ENCODE measurements at places on chromosomes 3 and 15.

GRCh38 chr15:71476823-71477222 is 333.5 kb upstream of the NR2E3 start:
- no peak for DNase-seq

- peak; percentile 28 for DNase-seq
Measured at GRCh38 chr15:52109559-52110451, 2.8 kb downstream of the BCL2L10 start.

GRCh38 chr15:25937796-25938195 is 74.7 kb upstream of the ATP10A start:
- no peak for DNase-seq

DNA sequence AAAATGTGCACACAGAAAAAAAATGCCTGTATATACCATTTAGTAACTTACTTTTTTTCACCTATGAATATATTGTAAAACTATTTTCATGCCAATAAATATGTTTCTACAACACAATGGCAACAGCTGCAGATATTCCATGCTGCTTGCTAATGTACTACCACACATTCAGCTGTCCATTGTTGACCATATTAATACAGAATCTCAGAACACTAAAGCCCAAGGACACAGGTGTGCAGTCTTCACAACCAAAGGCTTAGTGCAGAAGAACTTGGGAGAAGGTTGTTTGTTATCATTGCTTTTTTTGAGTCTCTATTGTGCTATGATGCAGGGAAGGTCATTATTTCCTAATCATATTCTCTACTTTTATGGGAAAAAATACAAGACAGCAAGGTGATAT is 79.6 kb downstream of the DIPK2A start:
- DNase-seq, result no peak

DNA sequence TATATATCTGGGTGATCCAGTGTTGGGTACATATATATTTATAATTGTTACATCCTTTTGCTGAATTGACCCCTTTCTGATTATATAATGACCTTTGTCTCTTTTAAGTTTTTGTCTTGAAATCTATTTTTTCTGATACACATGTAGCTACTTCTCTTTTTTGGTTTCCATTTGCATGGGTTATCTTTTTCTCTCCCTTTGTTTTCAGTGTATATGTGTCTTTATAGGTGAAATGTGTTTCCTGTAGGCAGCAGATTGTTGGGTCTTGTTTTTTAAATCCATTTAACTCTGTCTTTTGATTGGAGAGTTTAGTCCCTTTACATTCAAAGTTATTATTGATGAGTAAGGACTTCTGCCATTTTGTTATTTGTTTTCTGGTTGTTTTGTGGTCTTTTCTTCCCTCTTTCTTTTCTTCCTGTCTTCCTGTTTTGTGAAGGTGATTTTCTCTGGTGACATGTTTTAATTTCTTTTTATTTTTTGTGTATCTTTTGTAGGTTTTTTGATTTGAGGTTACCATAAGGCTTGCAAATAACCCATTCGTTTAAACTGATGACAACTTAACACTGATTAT is 56.8 kb downstream of the STARD9 start:
- no peak for DNase-seq

- no peak for DNase-seq
Measured at GRCh38 chr3:53748512-53749271, 97.5 kb downstream of the CHDH start.

- DNase-seq, result no peak
Measured at GRCh38 chr3:34793057-34793456, 846.3 kb upstream of the ARPP21 start.

GRCh38 chr3:117145677-117146076 is 436.1 kb downstream of the TUSC7 start:
- no peak for DNase-seq

- no peak for DNase-seq
Measured at GRCh38 chr3:37640636-37641375, 220.9 kb upstream of the CTDSPL start.

- DNase-seq, result no peak
Measured at GRCh38 chr3:104279617-104280016, 1087.1 kb upstream of the ALCAM start.

GRCh38 chr15:62857411-62857853 is 185.1 kb upstream of the TPM1 start:
- peak; percentile 68 for DNase-seq

- no peak for DNase-seq
Measured at GRCh38 chr3:68919000-68919399, 13.3 kb downstream of the TAFA4 start.

DNA sequence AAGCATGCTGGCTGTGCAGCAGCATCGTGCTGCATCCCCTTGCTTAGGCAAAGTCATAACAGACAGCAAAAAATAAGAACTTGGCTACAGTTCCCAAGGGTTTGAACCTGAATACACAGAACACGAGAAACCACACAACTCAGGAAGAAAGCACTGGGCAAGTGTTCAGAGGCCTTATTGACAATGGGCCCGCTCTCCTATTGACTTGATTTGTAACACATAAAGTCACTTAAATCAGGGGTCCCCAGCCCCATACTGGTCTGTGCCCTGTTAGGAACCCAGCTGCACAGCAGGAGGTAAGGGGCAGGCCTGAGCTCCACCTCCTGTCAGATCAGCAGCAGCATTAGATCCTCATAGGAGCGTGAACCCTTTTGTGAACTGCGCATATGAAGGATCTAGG is 145.1 kb downstream of the LSAMP start:
- no peak for DNase-seq

DNA sequence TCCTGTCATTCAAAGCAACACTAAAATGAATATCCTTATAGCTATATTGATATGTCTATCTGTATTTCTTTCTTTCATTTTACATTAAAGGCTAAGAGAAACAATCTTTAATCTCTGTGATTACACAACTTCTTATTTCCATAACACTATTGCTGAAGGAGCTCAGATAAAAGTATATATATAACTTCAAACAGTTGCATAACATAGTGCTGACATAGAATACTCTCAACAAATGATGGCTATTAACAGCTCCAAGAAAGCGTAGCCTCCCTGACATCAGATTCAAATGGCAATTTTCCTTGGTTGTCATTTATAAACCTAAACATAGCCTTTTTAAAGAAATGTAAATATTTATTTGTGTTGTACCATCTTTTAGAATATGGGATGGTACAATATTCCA is 116.6 kb upstream of the PTPRG start:
- no peak for DNase-seq

DNA sequence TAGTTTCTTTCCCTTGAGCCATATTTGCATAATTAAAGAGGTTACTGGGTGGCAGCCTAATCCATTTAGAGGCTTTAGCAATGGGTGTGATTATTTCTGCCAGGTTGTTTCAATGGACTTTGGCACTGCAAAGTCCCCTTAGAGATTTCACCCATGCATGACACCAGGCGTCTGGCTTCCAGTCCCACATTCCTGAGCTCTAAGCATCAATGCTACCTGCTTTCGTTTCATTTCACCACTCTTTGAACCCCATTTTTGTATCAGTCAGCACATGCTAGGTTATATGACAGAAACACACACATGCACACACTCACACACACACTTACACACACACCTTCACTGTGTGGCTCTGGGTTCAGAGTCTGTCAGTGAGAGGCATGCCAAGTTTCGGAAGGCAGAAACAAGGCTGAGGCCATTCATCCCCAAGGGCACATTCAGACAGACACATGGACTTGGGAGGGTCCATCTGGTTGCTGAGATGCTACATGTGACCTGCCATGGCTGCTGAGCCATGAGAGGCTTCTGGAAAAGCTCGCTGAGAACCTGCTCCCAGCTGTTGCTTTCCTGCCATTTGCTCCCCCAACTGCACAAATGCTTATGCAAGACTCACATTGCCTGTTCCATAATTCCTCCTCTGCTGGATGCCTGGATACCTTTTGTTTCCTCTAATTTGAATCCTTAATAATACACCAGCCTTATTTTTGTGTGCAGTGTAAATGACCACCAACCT is 354.1 kb downstream of the GABRG3 start:
- no peak for DNase-seq

DNA sequence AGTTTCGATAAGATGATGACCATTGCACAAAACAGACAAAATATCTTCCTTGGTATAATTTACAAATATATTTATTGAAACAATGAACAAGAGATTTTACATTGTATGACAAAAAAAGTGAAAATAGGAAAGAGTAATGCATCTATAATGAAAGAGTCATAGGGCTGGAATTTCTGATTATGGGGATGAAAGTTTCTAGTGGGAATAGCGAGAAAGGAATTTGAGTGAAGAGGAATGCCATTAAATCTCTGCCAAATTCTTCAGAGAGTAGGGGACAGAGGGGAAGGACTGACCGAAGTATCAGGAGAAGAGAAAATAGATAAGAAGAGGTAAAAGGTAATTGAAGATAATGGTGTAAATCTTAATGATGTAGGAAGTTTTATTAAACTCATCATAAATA is 125.4 kb downstream of the VGLL3 start:
- DNase-seq, result no peak

DNA sequence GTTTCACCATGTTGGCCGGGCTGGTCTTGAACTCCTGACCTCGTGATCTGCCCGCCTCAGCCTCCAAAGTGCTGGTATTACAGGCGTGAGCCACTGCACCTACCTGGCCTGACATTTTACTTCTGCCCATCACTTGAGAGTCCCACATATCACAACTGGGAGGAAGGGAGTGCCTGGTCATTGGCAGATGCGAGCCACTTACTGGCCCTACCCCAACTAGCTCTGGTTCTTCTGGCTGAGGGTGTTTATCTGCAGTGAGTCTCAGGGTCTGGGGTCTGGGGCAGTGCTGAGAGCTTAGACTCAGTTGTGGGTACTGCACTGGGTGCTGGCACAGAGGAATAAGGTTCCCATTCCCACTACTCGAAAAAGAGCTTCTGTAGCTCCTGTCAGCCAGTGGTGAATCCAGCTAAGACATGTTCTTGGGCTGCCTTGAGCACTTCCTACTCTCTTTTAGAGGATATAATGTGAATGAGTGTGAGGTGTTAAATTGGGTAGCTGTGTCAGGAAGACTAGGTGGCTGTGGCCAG is 30.2 kb downstream of the DAG1 start:
- DNase-seq, result no peak

GRCh38 chr15:98647026-98647773 is 1.1 kb upstream of the IGF1R start:
- peak; percentile 65 for DNase-seq

- DNase-seq, result no peak
Measured at GRCh38 chr3:114880078-114880477, 267.0 kb downstream of the ZBTB20 start.

GRCh38 chr15:92831655-92832328 is 68.3 kb upstream of the CHD2 start:
- peak; percentile 98 for DNase-seq

GRCh38 chr15:72011302-72011942 is 106.5 kb downstream of the MYO9A start:
- DNase-seq, result no peak

- no peak for DNase-seq
Measured at GRCh38 chr15:63572749-63573464, 24.3 kb upstream of the FBXL22 start.

DNA sequence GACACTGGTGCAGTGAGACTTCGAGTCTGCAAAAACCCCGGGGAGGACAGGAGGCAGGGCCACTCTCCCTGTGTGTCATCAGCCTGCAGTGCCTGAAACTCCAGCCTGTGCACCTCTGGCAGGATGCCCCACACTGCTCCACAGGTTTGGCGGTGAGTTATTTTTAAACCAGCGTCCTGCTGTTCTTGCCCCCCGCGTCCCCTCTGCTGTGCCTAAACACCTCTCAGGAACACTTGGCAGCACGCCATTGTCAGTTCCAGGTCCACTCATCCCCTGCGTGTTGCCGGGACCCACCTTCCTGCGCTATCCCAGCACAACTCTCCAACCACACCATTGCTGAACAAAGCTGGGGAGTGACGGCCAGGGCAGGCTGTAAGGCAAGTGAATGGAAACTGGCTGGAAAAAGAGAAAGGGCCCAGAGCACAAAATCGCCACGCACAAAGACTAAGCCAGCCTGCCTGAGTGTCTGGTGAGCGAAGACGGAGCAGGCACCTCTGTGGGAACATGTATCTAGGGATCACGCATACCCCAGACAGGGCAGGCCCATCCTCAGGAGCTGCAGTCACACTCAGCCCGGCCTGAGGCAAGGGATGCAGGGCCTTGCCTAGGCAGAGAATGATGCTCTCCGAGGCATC is 3.1 kb upstream of the PLA2G4F start:
- no peak for DNase-seq

GRCh38 chr3:36501616-36502015 is 121.3 kb downstream of the STAC start:
- no peak for DNase-seq

DNA sequence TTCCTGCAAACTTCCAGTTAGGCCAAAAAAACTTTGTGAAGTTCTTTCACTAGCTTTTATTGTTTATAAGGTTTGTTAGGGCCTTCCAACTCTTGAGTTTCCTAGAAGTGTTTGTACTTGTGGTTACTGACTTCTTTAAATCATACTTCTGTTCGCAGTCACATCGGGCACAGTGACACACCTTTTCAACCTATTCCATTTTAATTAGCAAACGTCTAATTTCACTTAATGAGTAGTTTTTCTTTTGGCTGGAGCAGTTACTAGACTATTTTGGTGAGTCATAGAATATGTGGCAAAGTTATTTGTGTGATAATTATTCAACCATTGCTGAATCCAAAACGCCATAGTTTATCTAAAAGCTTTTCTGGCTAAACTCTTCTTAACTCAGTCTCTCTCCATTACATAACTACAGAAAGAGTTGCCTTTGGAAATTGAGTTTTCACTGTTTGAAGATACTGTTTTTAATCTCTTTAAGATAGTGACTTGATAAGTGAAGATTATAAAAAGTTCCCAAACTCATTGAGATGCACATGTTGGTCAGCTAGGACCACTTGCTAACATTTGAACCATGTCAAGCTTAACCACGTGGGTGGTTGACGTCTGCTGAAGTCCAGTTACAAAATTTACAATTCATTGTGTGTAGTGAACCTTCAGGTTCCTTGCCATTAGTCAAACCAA is 21.5 kb downstream of the CNOT10 start:
- DNase-seq, result no peak

- no peak for DNase-seq
Measured at GRCh38 chr3:123090728-123091531, 24.1 kb downstream of the PDIA5 start.

- DNase-seq, result peak; percentile 9
Measured at GRCh38 chr15:51223771-51224229, 114.6 kb downstream of the CYP19A1 start.
